ENCODE measurements at places on chromosomes 2 and 18.

DNA sequence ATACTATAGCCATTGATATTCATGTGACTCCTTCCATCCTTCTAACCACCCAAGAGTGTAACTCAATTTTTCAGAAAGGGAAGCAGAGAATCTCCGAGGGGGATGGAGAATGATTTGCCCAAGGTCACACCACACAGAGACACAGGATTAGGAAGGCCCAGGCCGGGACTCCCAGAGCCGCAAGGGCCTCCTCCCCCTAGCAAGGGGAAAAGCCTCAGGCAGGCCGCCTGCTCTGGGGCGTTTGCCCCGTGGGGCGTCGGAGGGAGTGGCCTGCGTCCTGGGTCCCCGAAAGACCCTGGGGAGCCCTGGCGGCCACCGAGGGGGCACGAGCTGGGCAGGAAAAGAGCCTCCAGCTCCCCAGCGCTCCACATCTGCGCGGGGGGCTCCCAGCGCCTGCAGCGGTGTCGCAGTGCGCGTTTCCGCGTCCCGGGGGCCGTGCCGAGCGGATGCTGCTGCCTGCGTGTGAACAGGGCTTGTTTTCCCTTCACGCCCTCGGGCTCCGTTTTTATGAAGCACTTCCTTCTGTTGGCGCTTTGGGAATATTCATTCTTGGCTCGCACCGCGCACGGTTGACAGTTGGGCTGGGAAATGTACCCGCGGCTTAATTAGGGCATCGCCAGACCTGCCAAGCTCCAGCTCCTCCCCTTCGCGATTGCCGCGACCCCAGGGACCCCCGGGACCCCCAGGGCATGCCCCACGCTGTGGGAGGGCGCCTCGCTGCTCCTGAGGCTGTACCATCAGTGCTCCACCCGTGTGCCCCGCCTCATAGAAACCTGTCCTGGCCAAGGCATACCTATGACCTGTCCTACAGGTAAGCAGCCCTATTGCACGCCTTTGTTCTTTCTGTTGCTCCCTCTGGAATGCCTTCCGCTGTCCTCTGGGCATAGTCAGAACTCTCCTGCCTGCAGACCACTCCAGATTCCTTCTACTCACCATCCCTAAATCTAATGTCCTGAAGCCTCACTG, 158.9 kb upstream of the GLI2 start:
- no peak for DNase-seq

DNA sequence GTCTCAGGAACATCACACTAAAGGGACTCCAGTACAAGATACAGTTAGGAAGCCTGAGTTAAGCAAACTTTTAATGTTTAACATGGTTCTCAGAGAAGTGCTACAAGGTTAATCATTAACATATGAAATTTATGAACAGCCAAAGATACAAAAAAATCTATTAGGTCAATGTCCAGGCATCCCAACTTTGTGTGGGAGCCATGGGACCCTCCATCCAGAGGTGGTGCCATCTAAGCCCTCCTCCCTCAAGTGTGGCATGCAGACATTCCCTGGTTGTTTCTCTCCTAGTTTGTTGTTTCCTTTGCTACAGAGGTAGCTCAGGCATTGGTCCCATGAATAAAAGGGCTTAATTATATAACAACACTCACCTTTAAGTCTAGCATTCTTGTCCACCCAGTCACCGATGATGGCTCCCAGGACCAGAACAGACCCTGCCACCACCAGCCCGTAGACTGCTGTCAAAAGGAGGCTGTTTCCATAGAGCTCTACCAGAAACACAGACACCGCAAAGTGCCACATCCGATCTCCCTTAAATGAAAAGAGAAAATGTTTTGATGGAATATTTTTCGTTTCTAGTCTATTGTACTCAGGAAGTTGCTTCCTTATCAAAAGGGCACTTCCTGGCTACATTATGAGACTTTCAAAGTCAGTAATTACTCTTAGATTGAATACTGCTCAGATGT, 5.7 kb downstream of the SLC40A1 start:
- no peak for DNase-seq

DNA sequence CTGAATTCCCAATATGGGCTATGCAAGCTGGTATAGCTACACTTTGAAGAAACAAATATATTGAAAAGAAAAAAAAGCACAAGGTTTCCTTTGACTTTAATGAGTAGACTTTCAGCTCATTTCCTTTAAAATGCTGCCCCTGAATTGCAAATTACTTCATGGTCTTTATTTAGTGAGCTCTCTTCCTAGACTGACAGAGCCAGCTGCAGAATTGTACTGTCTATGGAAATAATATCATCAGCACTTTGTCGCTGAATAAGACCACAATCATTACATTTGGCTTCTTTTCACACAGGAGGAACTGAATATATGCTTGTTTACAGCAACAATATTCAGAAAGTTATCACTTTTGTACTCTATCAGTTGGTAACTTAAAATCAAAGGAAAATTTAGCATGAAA, 41.7 kb downstream of the ARL5A start:
- DNase-seq, result no peak

GRCh38 chr2:136114382-136114781, 3.6 kb downstream of the CXCR4 start:
- DNase-seq, result no peak

- DNase-seq, result no peak
These were observed 22.5 kb downstream of the CAVIN2 start for GRCh38 chr2:191824398-191824797.

- no peak for DNase-seq
These were observed 3.2 kb upstream of the AAK1 start for GRCh38 chr2:69646714-69647113.

GRCh38 chr2:158598862-158599517, 142.2 kb downstream of the PKP4 start:
- DNase-seq, result no peak

DNA sequence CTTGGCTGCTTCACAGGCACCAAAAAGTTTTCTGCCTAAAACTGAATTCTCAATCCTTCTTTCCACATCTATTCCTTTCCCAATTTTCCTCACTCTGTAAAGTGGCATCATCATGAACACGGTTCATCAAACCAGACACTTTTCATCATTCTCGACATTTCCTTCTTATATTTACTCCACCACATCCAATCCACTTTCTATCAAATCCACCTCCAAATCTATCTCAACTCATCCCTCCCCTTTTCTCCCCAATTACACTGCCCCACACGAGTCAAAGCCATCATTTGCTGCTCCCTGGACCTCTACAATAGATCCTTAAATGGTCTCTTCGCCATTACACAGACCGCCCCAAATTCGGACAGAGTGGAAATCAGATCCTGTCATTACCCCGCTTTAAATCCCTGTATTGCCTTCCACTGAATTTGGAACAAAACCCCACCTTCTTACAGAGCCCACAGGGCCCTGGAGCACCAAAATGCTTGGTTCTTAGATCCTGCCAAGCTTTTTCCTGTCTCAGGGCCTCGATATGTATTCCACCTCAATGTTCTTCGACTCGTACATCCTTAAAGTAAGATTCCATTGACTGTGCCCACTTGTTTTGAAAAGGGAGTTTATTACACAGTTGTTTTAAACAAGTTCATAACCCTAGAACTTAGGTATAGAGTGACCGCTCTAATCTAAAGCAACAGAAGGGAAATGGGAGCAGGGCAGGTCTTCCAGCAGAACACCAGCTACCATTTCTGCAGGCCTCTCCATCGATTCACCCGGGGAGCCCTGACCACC, 856 bp downstream of the ACAA2 start:
- DNase-seq, result no peak

- DNase-seq, result no peak
These were observed 9.2 kb downstream of the RNU4ATAC start for GRCh38 chr2:121539750-121540469.

DNA sequence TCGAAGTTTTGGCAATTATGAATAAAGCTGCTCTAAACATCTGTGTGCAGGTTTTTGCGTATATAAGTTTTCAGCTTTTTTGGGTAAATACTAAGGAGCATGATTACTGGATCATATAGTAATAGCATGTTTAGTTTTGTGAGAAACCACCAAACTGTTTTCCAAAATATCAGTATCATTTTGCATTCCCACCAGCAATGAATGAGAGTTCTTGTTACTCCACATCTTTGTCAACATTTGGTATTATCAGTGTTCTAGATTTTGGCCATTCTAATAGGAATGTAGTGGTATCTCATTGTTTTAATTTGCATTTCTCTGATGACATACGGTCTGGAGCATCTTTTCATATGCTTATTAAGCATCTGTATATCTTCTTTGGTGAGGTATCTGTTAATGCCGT, 143.4 kb upstream of the MYO3B start:
- no peak for DNase-seq

- DNase-seq, result no peak
These were observed 155.1 kb upstream of the L3MBTL4 start for GRCh38 chr18:6569813-6570212.

DNA sequence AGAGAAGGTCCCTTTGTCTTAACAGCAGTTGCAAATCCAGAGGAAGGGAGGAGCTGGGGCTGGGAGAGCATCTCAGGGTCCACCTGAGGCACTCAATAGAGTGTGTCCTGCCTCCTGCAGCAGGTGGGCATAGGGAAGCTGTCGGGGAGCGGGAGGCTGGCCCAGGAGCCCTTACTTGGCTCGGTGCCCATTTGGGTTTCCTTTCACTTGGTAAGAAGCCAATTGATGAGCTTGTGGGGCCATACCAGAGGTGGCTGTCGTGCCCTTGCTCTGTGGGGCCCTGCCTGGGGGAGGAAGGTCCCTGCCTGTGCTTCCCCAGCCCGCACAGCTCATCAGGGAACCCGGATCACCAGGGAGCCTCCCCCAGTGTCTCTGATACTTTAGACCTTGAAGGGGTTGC, 229.7 kb downstream of the DYSF start:
- no peak for DNase-seq

- DNase-seq, result peak; percentile 25
These were observed 142.4 kb downstream of the NEDD4L start for GRCh38 chr18:58186258-58186948.

GRCh38 chr2:121004359-121004758, 268.7 kb downstream of the GLI2 start:
- DNase-seq, result no peak

- DNase-seq, result no peak
These were observed 23.5 kb upstream of the MTERF4 start for GRCh38 chr2:241125626-241126025.

DNA sequence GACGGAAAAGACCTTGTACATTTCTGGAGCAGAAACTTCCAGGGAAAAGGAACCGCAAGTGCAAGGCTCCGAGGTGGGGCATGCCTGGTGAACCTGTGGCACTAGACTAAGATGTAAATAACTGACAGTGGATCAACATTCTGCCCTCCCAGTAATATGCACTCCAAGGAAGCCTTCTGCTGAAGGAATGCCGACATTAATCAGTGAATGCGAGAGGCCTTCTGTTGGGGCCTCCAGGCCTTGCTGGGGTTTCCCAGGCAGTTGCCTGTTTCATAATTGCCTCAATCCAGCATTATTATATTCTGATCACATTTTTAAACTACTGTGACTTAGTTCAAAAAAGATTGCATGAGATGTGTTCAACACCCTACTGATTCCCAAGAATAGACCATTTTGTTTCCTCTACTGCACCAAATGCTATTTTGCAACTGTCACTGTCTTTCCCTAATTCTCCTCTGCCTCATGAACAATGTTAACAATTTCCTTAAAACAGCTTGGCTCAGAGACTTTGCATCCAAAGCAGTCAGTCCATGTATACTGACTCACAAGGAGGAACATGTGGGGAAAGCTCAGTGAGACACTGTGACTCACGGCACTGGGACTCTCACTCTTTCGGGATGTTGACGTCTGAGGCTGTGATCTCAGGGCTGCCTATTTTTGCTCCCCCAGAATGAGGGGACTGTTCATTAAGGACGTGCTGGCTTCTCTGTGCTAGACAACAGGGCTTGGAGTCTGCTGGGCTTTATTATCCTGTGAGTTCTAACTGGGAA, 10.5 kb upstream of the DSG2 start:
- DNase-seq, result no peak

- peak; percentile 20 for DNase-seq
These were observed 9.5 kb downstream of the COPS7B start for GRCh38 chr2:231795525-231796327.

GRCh38 chr2:195666113-195666712, 9.2 kb downstream of the SLC39A10 start:
- no peak for DNase-seq

GRCh38 chr18:28789502-28789901, 612.6 kb upstream of the CDH2 start:
- no peak for DNase-seq

GRCh38 chr18:5275872-5276271, 19.7 kb downstream of the ZBTB14 start:
- no peak for DNase-seq

Data from head of caudate nucleus (tissue), 42 donors.